ENCODE measurements at places on chromosomes 1 and 21.

DNA sequence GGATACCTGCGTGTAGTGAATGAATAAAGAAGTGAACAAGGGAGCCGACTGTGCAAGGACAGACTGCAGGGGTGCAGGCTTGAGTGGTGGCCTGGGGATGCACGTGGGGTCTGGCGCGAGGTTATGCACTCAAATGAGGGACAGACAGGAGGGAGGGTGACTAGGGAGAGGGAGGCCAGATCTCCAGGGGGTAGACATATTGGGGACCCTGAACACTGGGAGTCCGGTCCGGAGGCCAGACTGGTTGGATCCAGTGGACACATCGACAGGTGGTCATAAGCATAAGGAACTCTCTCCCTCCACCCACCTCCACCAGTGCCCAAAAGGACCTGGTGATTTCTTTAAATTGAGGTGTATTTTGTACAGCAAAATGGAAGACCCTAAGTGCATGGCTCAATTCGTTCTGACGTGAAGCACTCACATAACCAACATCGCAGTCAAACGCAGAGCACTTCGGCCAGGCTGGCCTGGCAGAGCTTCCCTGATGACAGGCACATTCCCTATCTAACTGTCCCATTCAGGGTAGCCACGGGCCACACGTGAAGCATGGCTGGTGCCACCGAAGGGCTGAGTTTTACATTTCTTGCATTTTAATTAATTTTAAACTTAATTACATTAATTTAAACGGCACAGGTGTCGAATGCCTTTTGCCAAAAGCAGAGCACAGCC is 14.0 kb downstream of the WNT3A start:
- no peak for DNase-seq

GRCh38 chr1:99133756-99134500 is 129.3 kb upstream of the PLPPR5 start:
- no peak for DNase-seq

GRCh38 chr1:78834201-78834741 is 172.3 kb downstream of the ADGRL4 start:
- no peak for DNase-seq

DNA sequence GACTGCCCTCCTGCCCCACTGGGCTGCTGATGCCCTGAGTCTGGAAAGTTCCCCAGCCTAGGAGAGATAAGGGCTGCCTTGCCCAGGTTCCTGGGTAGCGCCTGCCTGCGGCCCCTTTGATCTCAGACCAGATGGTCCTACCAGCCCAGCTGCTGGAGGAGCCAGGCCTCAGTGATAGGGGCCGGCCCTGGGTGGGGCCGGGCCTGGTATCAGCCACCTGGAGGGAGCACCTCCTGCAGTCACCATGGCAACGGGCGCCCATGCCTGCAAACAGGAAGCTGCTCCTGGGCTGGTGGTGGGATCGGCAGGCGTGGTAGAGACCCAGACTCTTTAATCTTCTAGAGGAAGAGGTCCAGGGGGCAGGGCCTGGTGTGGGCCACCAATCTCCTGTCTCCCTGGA is 119.7 kb upstream of the WNT4 start:
- no peak for DNase-seq

GRCh38 chr21:41626021-41626420 is 118.1 kb upstream of the TMPRSS2 start:
- DNase-seq: no peak

- peak; percentile 34 for DNase-seq
Measured at GRCh38 chr1:56666112-56666608, 21.0 kb downstream of the PRKAA2 start.

- no peak for DNase-seq
Measured at GRCh38 chr1:177770096-177770495, 199.8 kb downstream of the SEC16B start.

- DNase-seq: no peak
Measured at GRCh38 chr1:1000357-1001056, 610 bp upstream of the HES4 start.

DNA sequence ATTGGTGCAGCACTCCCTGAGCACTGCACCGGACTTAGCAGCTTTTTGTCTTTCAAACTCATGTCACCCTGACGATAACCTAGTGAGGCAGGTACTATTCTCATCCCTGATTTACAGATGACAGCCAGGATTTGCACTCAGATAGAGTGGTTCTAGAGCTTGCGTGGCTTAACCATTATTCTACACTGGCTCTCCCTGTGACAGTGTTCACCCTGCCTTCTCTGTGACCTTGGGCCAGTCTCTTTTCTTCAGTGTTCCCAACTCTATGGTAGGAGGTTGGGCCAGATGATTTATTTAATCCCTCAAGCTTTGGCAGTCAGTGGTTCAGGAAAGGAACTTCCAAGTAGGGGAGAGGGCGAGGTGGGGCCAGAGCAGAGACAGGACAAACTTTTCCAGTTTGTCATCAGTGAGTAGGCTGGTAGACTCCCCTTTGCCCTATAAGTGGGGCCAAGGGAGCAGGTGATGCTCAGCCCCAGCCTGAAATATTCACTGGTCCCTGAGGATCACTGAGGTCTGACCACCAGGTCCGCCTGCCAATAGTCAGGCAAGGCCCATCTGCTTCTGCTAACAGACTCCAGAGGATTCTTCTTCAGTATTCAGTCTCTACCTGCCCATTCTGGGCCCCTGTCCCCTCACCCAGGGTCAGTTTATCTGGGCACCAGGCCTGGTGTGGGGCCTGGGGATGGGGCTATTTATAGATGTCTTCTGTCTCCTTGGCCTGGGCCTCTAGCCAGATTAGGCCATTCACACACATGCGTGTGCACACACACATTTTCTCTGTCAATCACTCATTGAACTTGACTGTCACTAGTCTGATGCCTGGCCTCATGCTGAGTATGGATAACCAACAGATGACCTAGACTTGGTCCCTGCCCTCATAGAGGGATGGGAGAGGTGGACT is 8.8 kb upstream of the FABP3 start:
- no peak for DNase-seq

DNA sequence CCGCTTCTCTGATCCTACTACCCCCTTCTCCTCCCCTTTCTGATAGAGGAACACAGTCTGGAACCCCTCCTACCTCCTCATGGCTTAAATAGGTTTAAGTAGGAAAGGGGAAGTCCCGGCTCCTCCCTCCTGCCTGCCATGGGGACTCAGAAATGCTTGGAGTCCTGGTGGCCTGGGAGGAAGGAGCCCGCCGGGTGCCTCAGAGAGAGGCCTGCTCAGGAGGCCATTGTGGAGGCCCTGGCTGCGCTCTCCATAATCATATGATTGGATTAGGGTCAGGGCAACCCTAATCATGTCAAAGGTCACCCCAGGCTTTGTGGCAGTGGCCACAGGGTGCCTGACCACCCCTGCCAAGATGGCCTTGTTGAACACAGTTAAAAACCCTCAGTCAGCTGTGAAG is 29.0 kb downstream of the WNT3A start:
- DNase-seq: no peak

- DNase-seq: peak; percentile 19
Measured at GRCh38 chr1:27366411-27367159, at the start of gene MAP3K6. Gene MAP3K6 (minus strand): TSS chr1:27366961. CDS start chr1:27366597, 364 bp downstream.

DNA sequence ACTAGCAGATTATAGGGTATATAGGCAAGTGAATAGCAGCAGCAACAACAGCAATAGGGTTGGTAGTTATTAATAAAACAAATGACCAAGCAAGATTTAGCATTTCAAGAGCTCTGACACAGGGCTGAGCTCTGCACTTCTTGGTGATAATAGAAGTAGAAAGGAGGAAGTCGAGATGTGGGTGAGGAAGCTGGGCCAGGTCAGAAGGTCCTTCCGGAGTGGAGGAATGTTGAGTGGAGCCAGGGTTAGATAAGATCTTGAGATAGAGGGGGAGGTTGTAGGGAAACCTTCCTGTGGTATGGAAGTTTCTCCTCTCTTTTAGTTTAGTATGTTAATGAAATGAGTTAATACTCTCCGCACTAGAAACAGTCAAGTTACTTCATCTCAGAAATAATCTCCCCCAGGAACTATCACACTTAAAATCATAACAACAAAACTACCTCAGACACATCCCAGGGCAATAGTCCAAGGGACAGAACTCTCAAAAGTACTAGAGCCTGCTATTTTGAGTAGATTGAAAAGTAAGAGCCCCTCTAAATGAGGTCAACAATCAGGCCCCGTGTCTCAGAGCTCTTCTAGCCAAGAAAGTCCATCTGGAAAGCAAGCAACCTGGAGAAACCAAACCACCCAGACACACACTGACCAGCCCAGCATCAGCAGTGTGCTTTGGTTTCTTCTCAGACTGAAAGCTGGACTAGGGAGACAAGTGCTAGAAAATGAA is 45.4 kb upstream of the ATP1B1 start:
- DNase-seq: no peak

DNA sequence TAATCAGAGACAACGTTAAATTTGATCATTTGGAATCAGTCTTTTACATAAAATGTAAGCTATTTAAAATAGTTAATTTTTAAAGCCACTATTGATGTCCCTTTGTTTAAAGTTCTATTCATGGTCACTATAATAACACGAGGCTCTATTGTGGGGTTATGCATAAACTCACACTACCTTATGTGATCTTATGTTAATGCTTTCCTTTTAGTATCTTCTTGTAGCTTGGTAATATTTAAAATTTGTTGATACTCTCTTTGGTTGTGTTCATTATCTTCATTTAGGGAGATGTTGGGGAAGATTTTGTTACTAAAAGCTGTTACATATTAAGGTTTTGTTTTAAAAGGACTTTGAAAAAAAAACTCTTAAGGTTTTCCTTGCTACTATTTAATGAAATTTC is 1.2 kb downstream of the B3GALT2 start:
- no peak for DNase-seq

- no peak for DNase-seq
Measured at GRCh38 chr1:226737819-226738420, 1.2 kb downstream of the ITPKB start.

- DNase-seq: peak; percentile 51
Measured at GRCh38 chr21:46317710-46318463, 5.8 kb downstream of the C21orf58 start.

- DNase-seq: no peak
Measured at GRCh38 chr1:164703960-164704411, 145.0 kb downstream of the PBX1 start.

GRCh38 chr1:162676750-162677149 is 44.5 kb downstream of the DDR2 start:
- no peak for DNase-seq

DNA sequence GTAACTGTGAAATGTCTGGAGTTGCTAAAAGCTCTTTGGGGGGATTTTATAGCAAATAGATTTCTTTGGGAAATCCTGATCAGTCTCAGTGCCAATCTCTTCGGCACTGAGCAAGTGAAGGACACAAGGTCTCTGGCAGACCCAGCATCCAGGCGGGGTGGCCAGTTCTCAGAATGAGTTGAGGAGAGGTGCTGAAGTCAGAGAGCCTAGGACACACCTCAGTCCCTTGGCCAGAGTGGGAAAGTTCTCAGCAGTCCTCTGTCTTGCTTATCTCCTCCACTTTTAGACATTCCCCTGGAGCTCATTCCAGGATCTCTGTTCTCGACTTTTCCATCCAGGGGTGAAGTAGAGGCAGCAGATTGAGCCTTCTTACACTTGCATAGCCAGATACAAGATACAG is 6.7 kb downstream of the HLX start:
- no peak for DNase-seq

GRCh38 chr1:59497616-59498015 is 200.7 kb downstream of the FGGY start:
- DNase-seq: no peak

GRCh38 chr1:27429029-27429425 is 36.6 kb downstream of the GPR3 start:
- no peak for DNase-seq

DNA sequence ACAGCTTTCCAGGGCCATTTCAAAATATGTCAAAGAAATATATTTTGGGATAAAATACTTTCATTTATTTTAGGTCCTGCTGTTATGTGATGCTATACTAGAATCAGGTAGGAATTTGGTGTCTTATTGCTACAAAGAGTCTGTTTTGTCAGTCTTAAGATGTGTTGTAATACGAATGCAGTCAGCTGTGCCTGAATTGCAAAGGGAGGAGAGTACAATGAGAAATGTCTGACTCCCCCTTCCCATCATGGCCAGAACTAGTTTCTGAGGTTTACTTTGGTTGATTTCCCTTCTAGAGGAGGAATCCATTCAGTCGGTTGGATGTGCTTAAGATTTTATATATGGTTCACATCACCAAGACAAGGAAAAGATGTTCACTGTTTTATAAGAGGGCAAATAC is 75.7 kb upstream of the TNFSF18 start:
- no peak for DNase-seq

DNA sequence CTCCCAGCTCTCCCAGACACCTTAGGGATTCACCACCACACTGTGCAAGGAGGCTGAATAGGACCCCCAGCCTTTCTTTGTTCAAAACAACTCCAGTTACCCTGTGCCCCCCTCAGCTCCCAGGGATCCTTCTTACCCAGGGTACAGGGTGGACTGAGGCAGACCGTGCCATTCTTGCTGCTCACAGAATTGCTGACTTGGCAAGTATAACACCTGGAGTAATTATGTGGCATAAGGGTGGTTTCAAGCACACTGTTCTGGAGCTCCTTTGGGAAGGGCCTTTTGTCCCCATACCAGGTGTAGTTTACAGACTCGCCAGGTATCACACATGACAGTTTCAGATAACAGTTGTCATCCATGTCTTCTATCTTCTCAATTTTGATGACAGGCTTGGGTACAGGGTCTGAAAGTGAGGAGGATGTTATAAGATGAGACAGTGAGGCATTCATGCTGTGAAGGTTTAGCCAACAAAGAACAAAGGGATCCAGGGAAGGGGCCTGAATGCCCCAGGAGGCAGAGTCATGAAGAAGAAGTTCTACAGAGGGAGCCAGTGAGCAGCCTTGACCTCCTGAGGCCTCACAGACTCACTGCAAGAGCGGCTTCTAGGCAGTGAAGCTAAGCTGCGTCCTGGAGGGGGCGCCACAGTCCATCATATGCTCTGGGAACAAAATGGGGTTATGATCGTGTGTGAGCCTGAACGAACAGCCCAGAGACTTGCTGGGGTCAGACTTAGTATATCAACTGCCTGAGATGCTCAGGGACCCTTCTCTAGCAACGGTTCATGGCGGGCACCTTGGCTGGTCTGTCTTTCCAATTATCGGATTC is 30.3 kb downstream of the CD48 start:
- no peak for DNase-seq

- DNase-seq: no peak
Measured at GRCh38 chr21:14817311-14817710, 247.5 kb downstream of the NRIP1 start.

DNA sequence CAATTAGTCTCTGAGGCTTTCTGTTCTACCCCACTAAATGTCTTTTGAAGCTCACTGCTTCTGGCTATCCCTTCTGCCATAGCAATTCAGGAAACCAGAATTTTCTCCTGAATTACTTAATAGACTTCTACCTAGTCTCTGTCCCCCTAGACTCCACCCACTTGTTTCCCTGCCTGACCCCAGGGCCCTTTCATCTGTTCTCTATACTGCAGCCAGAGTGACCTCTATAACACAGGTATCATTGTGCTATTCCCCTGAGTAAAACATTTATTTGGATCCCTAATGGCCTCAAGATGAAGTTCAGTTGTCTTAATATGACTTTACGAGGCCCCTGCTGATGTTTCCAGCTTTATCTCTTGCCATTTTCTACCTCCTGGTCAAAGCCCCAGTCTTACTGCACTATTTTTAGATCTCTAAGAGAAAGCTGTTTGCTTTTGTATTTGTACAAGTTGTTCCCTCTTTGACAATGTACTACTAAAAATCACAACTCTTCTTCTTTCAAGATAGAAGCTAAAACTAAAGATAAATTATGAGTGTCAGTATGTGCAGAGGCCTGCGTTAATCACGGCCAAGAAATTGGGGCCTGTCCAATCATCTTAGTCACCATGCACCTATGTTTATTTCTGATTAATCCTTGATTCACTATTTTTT is 54.5 kb downstream of the ATP1B1 start:
- DNase-seq: no peak
